ENCODE measurements at places on chromosomes 6 and 20.

DNA sequence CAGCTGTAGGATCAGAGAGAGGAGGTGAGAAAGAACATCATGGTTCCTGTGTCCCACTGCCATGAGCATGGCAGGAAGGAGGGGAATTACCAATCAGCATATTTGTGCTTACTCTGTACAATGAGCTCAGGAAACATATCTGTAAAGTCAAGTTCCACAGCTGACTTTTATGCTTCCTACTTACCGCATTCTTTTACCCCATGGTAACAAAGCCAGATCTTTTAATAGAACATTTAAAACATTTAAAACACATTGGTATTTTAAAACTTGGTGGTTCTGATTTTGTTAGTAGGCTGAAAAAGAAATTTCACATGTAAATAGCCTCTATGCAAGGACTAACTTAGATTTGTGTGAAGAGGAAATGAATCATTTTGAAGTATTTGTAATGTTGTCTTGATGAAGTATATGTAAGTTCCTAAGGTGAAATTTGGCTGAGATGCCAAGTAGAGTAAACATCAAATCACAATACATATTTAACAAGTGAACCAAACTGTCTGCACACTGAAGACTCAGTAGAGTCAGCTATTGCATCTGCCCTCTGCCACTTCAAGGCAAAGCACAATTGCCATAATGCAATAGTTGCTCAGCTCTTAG, 114.7 kb downstream of the GJA10 start:
- DNase-seq = no peak

- peak; percentile 87 for DNase-seq
These were observed 82.3 kb downstream of the CNBD2 start for GRCh38 chr20:36050436-36051317.

GRCh38 chr6:138529478-138529877, 30.2 kb upstream of the NHSL1 start:
- DNase-seq = no peak

DNA sequence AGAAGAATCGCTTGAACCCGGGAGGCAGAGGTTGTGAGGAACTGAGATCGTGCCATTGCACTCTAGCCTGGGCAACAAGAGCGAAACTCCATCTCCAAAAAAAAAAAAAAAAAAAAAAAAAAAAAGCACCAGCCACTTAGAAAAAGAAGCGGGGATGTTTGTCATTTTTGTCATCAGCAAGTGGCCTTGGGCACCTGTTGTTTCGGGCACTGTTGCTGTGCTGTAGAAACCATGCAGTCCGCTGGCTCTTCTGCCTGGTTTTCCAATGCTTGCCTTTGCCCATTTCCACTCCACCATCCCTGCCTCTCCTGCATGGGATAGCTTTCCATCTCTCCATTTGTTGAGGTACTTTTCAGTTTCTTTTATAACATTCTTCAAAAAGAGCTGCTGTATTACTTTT, 129.3 kb downstream of the ARID1B start:
- DNase-seq = no peak

- no peak for DNase-seq
These were observed 209.2 kb downstream of the ANKRD60 start for GRCh38 chr20:58019027-58019849.

DNA sequence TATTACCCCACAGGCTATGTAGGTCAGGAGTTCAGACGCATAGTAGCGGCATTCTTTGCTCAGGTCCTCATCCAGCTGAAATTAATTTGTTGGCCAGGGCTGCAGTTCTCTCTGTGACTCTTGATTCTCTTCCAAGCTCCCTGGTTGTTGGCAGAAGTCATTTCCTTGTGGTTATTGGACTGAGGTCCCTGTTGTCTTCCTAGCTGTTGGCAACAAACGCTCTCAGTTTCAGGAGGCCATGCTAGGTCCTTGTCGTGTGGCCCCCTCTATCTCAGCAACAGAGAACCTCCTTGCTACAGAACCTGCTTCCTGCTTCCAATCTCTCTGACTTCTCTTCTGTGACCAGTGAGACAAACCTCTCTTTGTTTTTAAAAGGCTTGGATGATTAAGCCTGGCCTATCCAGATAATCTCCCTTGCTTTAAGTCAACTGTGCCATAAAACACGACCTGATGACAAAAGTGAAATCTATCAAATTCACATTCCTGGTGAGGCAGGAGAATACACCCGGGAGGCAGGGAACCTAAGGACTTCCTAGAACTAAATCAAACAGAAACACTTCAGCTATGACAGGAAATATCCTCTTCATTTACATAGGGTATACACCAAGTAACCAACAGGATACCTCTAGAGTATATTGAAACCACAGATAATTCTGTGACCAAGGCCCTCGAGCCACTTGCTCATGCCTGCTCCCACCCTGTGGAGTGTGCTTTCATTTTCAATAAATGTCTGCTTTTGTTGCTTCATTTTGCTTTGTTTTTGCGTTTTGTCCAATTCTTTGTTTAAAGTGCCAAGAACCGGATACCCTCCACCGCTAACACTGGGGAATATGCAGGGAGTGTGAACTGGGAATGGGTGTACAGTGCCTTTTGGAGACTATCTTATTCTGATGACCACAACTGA, 196.0 kb downstream of the BTBD3 start:
- DNase-seq = no peak

GRCh38 chr6:13827032-13827431, 12.7 kb upstream of the MCUR1 start:
- DNase-seq = no peak

- DNase-seq = no peak
These were observed 391 bp downstream of the ADGRF1 start for GRCh38 chr6:47041741-47042140.

DNA sequence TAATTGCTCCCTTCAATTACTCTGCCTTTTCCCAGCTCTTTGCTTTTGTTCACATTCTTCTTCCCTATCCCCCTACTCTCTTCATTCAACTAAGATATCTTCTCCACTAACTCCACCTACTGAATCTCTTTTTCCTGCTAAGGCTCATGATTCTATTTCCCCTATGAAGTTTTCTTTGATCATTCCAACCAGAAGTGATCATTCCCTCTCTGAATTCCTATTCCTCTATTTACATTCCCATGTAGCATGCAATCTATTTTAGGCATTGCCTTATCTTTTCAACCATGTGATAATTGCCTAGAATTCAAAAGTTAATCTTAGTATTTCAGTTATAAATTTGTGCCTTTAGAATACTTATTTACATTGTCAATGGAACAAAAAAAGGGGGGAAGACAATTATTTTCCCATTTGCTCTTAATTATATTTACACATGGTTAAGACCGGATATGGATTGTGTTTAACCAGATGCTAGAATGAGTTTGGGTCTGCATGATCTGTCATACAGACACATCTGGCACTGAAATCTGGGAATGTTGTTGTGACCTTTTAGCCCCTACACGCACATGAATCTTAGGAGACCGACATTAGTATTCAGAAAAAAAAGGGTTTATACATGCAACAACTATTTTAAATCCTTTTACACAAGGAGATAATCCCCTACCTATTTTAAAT, 20.8 kb downstream of the MOXD1 start:
- DNase-seq = no peak

DNA sequence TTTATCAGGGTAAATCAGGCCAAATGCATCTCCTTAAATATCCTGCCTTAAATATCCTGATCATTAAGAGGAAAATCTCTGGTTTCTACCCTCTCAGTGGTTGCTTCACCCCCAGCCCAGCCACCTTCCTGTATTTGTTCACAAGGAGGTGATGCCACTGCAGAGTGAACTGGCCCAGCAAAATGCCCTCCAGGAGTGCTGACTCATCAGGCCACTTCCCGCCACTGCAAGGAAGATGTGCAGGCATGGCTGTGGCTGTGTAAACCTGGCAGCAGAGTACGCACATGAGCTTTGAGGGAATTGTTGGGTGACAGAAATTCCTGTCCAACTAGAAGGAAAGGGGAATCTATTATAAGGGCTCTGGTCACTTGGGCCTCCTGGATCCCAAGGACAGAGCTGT, 13.8 kb downstream of the NQO2 start:
- no peak for DNase-seq

DNA sequence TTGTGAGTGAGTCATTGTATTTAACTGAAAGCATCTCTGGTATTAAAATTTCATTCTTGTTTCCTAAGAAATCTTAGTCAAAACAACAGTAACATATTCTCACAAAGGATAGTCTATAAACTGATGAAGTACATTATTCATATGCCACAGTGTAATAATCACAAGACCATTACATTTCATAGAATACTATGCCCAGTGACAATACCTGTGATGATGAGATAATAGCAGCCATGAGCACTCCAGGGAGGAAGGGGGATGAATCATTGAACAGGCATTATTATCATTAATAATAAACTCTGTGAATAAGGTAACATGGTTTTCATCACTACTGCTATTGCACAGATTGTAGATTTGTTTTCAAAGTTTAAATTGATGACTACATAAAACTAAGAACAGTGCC, 667.9 kb downstream of the EPM2A start:
- no peak for DNase-seq

GRCh38 chr6:43799551-43800297, 29.7 kb downstream of the VEGFA start:
- DNase-seq = no peak

DNA sequence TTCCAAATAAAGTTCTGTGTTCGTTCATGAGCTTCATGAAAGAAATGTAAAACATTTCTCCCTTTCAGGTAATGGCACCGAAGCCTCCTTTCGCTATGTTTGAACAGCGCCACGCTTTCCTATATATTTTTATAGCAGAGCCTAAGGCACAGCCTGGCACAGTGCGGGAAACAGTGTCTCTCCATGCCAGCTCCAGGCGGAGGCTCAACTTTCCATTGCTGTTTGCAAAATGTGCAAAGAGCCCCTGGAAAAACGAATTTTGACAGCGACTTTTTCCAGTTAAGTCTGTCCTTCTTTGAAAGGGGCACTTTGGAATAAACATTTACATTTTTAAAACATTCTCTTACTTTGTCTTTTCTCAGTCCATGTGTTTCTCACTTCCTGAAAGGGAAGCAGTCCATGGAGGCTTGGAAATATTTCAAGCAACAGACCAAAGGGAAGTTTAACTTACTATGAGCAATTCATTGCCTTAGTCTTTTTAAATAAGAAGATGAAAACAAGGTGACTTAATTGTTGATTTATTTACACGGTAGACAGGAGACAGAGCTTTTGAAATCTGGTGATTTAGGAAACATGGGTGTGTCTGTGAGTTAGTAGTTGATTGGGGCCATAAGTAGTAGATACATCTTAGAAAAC, 769 bp downstream of the CCN6 start:
- no peak for DNase-seq

DNA sequence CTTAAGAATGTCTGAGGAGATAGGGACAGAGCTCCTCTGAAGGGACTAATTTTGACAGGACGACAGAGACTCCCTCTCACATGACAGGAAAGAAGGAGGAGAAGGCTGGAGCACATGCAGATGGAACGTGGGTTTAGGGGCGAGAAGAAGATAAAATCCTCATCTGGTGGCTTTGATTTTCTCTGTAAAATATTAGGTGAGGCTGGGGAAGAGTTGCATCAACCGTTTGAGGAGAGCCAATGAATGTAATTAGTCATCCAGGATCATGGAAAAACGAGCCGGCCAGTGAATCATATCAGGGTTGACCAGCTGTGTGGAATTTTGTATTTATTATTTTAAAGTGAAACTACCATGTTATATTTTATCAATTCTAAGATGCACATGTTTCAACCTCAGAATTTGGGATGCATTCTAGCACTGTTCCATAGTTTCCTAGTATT, 46.9 kb upstream of the ADGRF4 start:
- no peak for DNase-seq

- DNase-seq = peak; percentile 48
These were observed 68.7 kb upstream of the MYL9 start for GRCh38 chr20:36472637-36473090.

DNA sequence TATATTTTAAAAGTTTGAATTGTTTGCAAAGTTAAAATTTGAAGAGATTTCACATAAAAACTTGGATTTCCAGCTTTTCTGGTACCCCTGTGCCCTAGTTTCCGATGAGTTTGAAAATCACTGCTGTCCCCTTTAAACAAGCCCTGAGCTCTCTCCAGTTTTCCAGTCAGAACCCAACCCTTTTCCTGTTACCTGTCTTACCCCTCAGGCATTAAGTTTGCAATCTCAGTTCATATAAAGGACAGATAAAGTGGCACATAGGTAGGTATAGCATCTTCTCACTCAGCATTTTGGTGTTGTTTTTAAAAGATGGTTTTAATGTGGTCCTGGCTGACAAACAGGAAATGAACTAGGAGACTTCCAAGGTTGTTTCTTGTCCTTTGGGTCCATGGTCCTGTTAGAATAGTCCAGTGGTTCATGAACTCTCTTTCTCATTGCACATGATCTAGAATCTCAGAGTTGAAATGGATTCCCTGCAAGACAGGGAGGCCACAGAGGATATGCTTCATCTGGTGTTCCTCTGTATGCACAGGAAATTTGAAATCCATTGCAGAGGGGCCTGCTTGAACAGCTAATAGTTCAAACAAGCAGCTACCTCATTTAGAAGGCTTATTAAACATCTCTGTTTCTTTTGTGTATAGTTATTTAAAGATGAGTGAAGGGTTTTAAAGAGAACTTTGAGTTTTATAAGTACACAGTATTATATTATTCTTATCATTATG, 82.7 kb downstream of the JAG1 start:
- no peak for DNase-seq

DNA sequence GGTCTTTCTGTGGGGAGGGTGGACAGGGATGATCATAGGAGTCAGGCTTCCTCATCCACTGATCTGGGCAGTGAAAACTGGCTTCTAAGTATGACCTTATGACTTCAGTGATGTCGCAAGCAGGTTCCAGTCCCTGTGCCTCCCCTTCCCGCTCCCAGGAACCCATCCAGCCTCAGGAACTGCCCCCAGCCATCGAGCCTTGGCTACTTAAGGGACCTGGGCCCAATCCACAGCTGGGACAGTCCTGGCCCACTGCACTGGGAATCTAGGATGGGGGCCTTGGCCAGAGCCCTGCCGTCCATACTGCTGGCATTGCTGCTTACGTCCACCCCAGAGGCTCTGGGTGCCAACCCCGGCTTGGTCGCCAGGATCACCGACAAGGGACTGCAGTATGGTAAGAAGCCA, at the start of gene LBP:
LBP (plus strand) TSS at position 236 of the 405 bp plus-strand sequence; CDS start at position 271, 35 bp downstream.
- no peak for DNase-seq

DNA sequence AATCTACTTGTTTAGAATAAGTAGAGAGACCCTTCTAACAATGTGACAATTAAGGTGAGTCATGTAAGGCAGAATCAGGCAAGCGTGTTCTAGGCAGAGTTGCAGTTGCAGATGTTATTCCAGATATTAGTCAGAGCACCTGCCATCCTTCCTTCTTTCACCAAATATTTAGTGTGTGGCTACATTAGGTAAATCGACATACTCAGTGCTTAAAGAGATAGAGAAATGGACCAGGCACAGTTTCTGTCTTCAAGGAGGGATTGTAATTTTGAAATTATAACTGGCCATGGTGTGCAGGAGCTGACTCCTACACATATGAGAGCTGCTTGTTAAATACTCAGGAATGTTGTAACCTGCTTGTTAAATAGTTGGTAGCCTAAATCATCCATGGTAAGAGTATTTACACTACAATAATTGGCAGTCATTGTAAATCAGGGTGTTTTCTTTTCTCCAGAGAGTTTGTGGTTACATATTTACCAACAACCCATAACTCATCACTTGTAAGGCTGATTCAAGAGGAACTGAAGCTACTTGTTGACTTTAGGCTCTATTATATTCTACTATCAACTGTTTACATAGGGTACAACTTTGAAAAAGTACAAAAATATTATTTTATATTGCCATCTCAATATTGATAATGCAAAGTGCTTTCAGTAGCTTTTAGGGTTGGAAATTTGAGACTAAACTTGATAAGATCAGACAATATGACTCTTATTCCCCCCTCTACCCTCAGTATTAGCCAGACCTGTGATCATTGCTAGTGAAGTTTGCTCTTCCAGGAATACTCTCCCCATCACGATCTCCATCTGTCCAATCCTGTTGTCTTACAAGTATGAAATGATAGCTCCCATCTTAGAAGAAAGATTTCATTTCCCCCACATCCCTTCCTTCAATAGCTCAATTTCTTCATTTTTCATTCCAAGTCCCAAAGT, 607.1 kb downstream of the COL12A1 start:
- DNase-seq = no peak
